NCI-H510A (cell line): ENCODE measurements at places on chromosomes 3 and 15.

DNA sequence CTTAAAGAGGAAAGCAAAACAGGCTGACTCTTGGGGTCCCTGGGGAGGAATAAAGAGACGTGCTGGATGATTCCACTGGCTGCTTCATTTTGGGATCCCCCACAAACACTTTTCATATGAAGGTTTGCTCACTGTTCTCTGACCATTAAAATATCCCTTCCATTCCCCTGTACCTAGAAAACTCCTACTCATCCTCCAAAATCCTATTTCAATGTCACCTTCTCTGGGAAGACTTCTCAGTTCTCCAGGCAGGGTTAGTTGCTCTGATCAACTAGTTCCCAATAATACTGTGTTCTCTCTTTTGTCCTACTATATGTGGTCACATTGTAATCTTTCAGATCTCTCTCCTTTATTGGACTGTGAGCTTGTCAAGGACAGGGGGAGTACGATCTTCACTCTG lies 19.0 kb downstream of the LARP6 start:
- DNase-seq = no peak

GRCh38 chr3:153093629-153094028 lies 68.4 kb upstream of the RAP2B start:
- DNase-seq = no peak

GRCh38 chr3:125072301-125072700 lies 16.5 kb upstream of the HEG1 start:
- no peak for DNase-seq

DNA sequence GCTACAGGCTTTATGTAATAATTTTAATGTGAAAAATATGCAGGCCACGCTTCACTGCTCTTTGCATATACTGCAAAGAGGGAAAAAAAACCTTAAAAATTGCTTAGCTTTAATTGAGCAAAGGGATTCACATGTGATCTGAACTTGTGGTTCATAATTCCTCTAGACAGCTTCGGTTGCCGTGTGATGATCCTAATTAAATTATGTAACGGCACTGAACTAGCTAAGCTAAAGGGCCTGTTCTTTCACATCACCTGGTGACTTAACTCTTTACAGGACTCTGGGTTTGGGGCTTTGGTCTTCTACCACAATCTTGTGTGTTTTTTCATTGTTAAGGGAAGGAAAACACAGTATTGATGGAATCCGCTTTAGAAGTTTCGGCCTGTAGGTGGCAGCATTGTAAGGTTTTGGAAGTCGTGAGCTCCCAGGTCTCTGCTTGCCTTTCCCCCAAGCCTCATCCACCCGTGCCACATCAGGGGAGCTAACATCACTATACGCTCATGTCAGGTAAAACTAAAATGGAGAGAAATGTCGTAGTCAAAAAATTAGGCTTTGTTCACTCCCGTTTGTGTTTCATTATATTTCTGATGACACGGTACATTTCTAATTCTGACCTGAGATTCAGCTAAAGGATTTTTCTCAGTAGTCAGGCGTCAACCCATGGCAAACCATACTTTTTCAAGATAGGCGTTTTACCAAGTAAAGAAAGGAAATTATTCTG lies 205.6 kb upstream of the DPH6 start:
- DNase-seq = peak; percentile 7

- no peak for DNase-seq
These were observed 124.3 kb downstream of the CHSY1 start for GRCh38 chr15:101127506-101128076.

DNA sequence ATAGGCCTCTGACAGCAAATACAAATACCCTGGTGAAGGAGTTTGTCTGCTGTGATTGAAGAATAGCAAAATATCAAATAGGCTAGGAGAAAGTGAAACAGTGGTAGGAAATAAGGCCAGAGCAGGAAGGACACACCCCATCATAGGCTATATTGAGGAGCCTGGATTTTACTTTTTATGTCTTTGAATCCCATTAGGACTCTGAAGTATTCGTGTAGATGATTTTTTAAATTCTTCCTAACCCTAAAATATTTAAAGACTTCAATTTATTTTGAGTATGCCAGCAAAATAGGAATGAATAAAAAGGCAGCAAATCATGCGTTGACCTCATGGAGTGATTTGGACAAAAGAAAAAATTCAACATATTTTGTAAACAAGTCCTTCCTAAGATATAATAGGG lies 562.8 kb downstream of the NAALADL2 start:
- no peak for DNase-seq

- no peak for DNase-seq
These were observed 1.3 kb upstream of the PPP4R2 start for GRCh38 chr3:72995337-72995736.

GRCh38 chr3:50155891-50156290 lies 767 bp downstream of the SEMA3F start:
- DNase-seq = no peak

- DNase-seq = no peak
These were observed 148.2 kb downstream of the PDE8A start for GRCh38 chr15:85129881-85130280.

- DNase-seq = no peak
These were observed 82.1 kb downstream of the SEC22A start for GRCh38 chr3:123283657-123284398.

- no peak for DNase-seq
These were observed 4.7 kb downstream of the BHLHE40 start for GRCh38 chr3:4983739-4984510.

DNA sequence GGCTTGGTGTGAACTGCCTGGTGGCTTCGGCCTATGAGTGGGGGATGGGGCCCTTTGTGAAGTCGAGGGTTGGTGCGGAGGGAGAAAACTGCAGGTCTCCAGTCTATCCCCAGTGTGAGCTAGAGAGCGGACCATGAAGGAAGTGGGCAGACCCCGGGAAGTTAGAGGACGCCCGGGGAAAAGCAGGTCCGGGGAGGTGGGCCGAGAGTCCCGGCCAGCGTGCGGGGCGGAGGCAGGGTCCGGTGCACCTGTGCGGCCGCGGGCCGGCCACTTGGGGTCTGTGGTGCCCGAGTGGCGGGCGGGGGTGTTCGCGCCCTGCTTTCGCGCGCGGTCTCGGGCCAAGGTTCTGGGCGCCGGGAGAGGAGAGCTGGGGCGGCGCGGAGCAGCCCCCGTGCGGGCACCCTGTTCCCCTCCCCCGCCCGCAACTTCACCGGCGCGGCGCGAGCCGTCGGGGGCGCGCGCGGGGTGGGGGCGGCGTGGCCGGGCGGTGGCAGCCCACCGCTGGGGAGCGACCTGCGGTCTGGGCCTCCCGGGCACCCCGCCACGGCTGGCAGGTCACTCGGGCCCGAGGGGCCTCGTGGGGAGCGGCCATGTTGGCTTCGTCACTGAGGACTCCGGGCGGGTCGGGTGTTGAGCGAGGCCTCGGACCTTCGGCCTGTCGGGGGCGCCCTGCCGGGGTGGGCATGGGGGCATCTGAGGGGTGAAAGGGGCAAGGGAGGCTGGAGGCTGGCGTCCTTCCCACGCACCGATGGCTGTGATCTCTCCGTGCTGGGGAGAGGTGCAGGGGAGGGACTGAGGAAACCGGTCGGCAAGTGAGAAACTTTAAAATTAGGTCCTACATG lies 4.8 kb downstream of the UBE2E1 start:
- DNase-seq = peak; percentile 55

- DNase-seq = no peak
These were observed 49.9 kb upstream of the NEDD4 start for GRCh38 chr15:56042982-56043980.

GRCh38 chr15:43792761-43793476 lies 799 bp downstream of the SERF2 start:
- DNase-seq = no peak

DNA sequence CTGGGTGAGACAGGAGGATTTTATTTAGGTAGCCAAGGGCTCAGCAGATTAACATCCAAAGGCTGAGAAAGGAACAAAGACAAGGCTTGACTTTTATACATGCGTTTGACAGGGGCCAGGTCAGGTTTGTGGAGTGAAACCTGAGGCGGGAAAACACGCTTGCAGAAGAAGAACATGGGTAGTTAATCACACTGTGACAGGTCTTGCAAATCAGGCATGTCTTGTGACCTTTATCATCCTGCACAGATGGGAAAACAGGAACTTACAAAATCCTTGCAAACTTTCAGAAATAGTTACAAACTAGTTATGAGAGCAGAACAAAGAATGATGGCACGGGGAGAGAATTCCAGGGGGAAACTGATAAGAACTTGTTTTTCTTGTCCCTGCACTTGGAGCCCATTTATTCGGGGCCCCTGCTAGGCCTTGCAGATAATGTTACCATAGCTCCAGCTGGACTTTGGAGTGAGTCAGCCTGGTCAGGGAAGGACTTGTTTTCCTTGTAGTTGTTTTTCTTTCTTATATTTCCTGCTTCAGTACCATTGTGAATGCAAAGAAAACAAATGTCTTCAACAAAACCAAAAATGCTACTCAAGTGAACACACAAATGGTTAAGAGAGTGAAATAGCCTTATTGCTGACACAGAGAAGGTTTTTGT lies 965.9 kb upstream of the ROBO1 start:
- peak; percentile 1 for DNase-seq

DNA sequence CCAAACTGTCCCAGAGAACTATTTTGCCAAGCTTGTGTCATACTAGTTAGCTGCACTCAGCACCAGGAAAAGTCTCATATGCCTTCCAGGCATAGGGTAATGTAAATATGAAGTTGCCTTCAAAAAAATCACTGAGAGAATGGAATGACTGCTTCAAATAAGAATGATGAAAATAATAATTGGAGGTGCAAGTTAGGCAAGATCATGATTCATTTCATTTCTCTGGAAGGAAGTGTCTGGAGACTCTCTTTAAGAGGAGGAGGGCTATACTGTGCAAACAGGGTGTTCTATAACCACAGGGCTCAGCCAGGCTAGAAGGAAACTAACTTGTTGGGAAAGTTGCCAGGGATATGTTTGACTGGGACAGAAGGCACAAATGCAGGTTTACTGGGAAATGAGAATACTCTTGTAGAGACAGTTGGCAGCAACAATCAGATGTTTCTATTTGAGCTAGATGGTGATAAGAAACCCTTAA lies 4.3 kb downstream of the SIDT1 start:
- no peak for DNase-seq

DNA sequence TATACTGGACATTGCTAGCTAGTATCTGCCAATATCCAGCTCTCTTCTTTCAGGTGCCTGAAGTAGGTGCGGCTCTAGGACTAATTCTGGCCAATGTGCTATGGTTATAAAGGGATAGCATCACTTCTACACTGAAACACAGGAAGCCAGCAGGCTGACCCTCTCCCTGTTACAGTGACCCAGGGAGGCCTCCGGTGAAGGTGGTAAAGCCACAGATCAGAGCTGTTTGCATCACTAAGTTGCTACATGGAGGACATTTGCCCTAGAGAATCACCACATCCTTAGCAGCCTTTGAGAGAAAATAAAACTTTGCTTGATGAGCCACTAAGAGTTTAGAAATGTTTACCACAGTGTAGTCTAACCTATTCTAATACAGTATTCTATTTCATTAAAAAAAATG lies 161.4 kb downstream of the CHST2 start:
- DNase-seq = no peak

DNA sequence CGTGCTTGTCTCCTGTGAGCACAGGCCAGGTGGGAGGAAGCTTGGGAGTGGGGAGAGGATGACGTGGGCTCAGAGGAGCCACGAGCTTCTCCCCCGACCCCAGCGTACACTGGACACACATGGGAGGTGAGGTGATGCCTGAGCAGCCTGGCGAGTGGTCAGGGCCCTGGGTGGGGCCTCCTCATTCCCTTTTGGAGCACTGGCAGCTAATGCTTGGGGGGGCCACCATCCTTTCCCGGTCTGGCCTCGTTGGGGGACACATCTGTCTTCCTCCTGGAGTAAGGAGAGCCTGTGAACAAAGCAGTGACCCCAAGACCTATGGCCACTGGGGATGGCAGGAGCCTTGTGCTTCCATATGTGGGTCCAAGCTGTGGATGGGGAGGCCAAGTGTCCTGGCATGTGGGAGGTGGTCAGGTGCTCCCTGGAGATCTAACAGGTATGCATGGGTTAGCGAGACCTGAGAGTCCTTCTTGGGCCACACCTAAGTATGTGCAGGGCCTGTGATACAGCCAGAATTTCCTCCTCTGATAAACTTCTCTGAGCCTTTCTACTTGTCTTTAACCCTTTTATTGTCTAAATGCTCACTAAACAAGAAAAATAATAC lies 9.5 kb downstream of the KLF13 start:
- DNase-seq = no peak

GRCh38 chr3:57064572-57064971 lies 4.1 kb downstream of the SPATA12 start:
- no peak for DNase-seq

DNA sequence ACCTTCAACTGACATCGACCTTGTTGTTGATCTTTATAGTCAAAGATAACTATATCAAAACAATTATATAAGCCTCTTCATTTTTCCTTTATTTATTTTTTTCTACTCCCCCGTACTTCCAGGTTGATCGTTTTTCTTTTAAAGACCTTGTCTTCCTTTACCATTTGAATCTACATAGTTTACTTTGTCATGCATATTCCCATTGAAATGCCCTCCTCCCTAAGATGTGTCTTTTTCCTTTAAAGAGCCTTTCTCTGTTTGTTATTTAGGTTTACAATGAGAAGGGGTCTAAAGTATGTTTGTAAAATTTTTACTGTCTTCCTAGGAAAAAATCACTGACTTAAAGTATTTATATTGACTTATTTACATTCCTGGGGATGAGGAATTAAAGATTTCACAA lies 29.4 kb upstream of the ZNF717 start:
- no peak for DNase-seq

DNA sequence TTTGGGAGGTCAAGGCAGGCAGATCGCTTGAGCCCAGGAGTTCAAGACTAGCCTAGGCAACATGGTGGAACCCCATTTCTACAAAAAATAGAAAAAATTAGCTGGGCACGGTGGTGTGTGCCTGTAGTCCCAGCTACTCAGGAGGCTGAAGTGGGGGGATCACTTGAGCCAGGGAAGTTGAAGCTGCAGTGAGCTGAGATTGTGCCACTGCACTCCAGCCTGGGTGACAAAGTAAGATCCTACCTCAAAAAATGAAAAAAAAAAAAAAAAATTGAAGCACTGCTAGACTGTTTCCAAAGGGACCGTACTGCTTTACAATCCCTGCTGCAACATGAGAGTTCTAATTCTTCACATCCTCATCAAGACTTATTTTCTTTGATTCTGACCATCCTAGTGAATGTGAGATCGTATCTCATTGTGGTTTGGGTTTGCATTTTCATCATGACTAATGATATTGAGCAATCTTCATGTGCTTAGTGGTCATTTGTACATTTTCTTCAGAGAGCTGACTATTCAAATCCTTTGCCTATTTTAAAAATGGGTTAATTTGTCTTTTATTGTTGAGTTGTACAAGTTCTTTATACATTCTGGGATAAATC lies 10.8 kb downstream of the CMTM8 start:
- DNase-seq = no peak
